ENCODE measurements at places on chromosomes 12 and 14.
A peak's percentile ranks its signal among the peaks of the same experiment; 100 is the strongest.

GRCh38 chr12:91874086-91874865, 271.4 kb downstream of the BTG1 start:
- no peak for DNase-seq

DNA sequence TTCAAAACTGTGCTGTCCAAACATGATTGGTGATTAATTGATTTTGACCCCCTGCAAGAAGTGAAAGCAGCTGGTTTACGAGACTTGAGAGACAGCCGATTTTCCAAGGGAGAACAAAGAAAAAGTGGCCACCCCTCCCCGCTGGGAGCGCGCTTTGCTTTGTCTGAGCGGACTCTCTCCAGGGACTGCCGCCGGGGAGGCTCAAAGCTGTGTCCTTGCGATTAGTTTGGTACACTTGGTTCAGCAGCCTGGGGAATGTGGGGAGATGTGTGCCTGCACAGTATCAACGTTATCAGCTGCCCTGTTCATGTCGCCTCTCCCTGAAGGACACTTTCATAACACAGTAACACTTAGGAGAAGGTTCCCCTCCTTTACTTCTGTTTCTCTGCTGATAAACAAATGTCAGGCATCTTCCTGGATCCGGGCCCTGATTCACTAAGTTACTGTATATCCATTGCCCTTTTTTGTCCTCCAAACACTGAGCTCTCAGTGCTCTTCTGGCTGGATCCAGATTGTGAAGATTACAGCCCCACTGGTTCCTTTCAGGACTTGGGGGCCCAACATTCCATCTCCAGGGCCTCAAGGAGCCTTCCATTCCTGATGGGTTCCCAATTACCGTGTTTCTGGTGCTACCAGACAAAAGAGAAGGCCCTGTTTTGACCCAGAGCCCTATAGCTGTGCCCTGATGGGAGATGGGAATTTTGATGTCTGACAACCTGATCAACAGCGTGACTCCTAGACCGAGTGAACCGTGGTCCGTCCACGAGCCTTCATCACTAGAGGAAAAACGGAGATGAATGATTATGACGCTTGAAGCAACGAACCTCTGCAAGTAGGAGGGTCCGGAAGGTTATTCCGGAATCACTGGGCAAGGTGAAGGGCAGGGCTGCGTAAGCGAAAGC, 31.7 kb upstream of the TUBA1C start:
- no peak for DNase-seq

GRCh38 chr12:25811656-25812126, 146.8 kb upstream of the RASSF8 start:
- DNase-seq, result no peak

DNA sequence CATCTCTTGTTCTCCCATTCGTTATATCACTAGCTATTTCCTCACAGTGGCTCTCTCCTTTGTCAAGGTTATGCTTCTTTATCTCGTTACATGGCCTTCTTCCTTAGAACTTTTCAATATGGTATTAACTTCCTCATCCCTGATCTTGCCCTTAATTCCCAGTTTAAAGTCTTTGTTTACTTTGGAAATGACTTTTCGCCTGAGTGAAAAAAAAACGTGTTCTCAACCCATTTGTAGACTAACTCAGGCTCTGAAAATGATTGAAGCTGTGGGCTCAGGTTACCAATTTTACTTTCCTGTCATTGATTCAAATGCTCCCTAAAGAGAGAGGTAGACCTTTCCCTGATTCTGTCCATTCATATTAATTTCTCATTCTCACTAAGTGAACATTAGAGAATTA, 135.2 kb downstream of the NUBPL start:
- no peak for DNase-seq

DNA sequence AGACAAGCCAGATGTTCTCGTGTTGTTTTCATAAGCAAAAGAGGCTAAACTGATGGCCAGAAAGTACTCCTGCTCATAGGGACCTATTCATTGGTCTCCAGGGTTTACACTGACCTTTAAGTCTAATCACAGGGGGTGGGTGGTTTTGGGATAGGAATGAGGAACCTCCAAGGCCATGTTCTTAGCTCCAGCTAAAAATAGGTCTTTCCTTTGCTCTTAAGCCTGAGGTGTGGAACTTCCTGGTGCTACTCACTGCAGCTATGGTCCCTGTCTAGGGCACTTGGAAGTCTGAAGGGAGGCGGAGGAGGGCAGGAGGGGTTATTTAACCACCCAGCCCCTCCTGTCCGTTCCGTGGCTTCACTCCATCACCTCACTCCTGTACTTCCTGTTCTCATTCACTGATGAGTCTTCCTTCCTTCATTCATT, 18.6 kb downstream of the GPRC5A start:
- no peak for DNase-seq

DNA sequence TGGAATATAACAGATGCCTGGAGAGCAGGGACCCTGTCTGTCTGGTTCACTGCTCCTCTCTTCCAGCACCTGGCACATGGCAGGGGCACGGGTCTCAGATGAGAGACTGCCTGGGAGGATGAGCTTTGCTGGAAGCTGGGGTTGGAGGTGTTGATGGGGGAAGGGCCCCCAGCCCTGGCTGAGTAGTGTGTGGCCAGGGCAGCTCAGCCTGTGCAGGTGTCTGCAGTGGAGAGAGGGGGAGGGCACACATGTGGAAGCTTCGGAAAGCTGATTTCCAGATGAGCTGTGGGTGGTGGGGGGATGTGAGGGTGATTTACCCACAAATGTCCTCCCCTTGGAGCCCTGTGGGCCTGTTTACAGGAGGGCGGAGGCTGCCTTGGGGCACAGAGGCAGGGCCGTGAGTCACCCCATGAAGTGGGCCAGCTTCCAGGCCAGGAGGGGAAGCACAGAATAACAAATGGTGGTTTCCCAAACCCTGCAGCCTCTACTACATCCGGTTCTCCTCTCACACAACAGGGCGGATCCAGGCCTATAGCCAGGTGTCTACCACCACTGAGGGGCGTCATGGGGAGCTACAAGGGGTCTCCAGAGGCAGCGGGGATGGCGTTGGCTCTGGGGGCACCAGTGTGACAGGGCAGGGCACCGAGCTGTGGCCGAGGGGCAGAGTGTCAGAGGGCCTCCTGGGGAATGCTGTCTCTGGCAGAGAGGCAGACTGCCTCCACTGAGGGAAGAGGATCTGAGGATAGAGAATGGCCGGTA, 11.0 kb downstream of the KRT7 start:
- peak; percentile 15 for DNase-seq

- DNase-seq, result no peak
These were observed 60.5 kb downstream of the ERGIC2 start for GRCh38 chr12:29320295-29321085.

GRCh38 chr14:32197919-32198318, 3.9 kb upstream of the RNU6-7 start:
- no peak for DNase-seq

- no peak for DNase-seq
These were observed 49.2 kb downstream of the FUT8 start for GRCh38 chr14:65461730-65462129.

DNA sequence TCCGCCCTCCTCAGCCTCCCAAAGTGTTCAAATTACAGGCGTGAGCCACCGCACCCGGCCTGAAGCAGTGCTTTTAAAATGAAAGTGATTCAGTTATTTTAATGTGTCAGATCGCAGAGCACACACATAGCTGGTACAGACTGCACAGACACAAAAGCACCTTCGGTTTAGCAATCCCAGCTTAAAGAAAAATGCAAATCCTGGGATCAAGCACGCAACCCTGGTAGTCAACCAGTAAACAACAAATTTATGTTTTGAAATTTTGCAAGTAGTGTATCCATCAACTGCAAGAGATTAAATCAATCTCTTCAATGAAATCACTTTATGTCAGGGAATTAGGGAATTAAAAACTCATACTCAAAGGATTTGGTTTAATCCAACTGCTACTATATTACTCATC, 28.4 kb downstream of the SLC38A1 start:
- no peak for DNase-seq

DNA sequence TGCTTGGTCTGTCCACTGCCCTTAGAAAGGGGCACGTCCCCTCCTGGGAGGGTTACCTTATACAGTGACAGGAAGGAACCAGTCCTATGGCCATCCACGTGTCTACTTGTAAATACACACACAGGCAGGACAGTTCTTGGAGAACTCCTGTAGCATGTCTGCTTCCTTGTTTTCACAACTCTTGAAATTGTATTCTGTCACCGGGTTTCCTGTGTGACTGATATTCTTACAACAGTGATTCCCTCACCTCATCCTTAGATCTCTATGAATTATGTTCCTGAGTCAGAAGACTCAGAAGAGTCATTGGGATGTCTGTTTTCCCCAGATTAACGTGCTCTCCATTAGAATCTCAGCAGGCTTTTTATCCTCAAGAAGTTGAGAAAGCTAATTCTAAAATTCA, 44.1 kb upstream of the DYNC1H1 start:
- DNase-seq, result no peak

DNA sequence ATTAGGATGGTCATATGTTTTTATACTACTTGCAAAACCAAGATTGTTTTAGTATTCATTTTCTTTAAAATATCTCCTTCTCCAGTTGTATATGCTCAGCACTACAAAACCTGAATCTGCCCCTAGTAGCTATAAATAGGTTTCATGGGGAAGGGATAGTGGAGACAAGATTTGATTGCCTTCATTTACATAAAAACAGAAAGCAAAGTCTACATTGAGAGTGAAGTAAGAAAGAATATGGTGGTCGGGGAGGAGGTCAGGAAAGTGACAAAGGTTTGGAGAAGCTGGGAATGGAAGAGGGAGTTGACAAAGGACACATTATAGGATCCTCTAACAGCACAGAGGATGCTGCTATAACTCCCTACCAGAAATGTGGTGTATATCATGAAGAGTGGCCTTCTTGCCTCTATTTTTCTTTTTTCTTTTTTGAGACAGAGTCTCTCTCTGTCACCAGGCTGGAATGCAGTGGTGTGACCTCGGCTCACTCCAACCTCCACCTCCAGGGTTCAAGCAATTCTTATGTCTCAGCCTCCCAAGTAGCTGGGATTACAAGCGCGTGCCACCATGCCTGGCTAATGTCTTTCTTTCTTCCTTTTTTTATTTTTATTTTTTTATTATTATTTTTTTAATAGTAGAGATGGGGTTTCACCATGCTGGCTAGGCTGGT, 6.6 kb upstream of the LRP6 start:
- DNase-seq, result no peak

- peak; percentile 84 for DNase-seq
These were observed at the start of gene SHMT2 for GRCh38 chr12:57229634-57230380. Gene SHMT2, plus strand, starts transcription at chr12:57229711. Its CDS starts 68 bp downstream, at chr12:57229779.

DNA sequence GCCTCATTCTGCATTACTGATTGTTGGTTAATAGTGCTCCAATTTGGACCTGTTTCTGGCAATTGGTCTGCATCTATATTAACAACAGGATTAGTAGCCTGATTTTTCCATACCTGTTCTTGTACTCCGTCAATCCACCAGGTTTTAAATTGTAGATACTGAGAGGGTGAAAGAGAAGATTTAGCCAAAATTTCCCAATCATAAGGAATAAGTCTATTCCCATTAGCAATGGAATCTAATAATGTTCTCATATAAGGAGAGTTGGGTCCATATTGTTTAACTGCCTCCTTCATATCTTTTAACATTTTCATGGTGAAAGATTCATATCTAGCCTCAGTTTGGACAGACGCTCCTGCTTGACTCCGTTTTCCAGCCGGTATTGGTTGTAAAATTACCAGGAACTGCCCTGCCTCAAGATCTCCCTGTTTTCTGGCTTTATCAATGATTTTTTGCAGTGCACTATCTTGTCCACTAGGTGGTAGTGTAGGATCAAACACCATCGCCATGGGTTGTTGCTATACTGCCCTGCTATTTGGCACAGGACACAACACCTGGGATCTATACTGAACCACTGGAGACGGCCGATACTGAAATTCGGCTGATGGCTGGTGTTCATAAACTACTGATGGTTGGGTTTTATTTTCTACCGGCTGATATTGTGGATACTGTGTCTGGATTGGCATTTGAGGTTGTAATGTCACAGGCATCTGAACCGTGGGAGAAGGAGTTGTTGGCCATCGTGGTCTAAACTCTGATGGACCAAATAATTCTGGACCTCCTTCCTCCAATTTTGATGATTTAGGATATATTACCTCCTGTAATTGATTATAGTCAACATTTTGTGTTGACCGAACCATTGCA, 25.2 kb downstream of the DHRS4L2 start:
- peak; percentile 69 for DNase-seq

DNA sequence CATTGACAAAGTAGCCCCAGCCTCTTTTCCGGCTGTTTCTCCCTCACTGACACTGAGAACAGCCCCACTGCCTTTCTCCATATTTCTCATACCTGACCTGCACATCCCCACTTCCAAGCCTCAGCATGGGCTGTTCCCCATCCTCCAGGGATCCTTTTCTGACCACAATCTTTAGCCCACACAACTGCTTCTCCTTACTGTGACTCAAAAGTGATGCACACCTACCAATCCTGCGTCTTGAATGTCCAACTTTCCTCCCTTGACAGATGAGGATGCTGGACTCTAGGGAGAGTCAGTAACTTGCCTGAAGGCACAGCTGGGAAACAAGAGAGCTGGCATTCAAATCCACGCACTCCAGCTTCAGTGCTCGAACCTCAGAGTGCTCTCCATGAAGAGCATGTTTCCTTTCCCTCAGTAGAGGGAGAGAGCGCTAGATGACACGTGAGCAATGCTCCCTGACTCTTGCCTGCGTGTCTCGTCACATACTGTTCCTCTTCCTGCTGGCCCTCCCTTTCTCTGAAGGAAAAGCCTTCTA, 75.6 kb downstream of the NTF3 start:
- no peak for DNase-seq

DNA sequence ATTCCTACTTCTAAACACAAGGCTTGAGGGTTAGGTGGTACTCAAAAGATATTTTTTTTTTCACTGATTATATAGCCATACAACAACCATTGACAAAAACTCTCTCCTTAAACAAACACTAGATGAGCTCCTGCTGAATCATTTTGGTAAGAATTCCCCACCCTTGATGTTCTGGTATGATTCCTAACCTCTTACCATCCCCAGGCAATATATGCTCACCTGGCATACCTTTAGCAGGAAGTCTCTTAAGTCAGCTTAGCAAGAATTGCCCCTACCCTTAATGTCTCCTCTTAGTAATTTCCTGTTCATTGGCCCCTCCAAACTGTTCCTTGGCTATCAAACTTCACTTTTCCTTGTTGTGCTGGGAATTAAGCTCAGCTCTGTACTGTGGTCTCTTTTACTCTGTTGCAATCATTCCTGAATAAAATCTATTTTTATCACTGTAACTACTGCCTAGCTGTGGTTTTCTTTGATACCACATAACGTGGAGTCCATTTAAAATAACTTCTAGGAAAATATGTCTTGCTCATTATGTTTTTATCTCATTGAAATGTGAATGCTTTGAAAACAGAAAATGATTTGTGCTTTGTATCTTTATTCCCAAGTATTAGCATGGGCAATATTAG, 712.6 kb downstream of the SLC16A7 start:
- DNase-seq, result no peak

- DNase-seq, result no peak
These were observed 200.3 kb downstream of the CRADD start for GRCh38 chr12:93877446-93877845.

GRCh38 chr12:100164153-100164704, 21.6 kb upstream of the BLTP3B start:
- DNase-seq, result no peak

- DNase-seq, result no peak
These were observed 53.6 kb upstream of the BCL2L14 start for GRCh38 chr12:12017135-12017581.

Measured in effector memory CD8-positive, alpha-beta T cell (primary cell).